D341Med (cell line): ENCODE measurements at places on chromosomes 6 and 20.

DNA sequence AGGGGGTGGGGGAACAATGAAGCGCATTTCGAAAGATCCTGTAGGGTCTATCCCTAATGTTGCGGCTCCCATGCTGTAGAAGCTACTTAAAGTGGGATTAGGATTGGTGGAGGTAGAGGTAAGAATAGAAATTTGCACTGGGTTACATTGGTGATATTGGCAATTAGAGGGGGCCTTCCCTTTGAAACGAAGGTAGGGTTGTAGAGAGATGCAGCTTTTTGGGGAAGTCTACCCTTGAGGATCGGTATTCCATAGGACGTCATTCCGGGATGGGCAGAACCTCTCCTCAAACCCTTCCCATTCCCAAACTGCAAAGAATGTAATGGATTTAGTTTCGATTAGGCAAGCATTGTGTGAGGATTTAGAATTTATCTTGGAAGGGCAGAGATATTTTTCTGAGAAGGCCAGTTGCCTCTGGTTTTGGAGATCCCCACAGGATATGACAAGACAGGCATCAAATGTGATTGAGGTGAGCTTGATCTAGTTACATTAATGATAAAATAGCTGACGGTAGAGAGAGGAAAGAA is 5.4 kb upstream of the ZNFX1 start:
- DNase-seq, result no peak

- no peak for DNase-seq
These were observed 23.6 kb downstream of the HAO1 start for GRCh38 chr20:7916648-7917047.

- no peak for DNase-seq
These were observed 27.8 kb downstream of the SERPINB6 start for GRCh38 chr6:2943564-2943955.

GRCh38 chr6:20554326-20554725 is 20.1 kb downstream of the CDKAL1 start:
- no peak for DNase-seq

- DNase-seq, result no peak
These were observed 104.0 kb downstream of the RTN4IP1 start for GRCh38 chr6:106525107-106525881.

GRCh38 chr6:25058941-25059340 is 123.2 kb upstream of the RIPOR2 start:
- no peak for DNase-seq

GRCh38 chr6:139904568-139904967 is 530.1 kb upstream of the CITED2 start:
- DNase-seq, result no peak

- DNase-seq, result no peak
These were observed 9.8 kb downstream of the SERPINB9 start for GRCh38 chr6:2893281-2893680.

GRCh38 chr6:39752835-39753724 is 27.9 kb upstream of the KIF6 start:
- no peak for DNase-seq

DNA sequence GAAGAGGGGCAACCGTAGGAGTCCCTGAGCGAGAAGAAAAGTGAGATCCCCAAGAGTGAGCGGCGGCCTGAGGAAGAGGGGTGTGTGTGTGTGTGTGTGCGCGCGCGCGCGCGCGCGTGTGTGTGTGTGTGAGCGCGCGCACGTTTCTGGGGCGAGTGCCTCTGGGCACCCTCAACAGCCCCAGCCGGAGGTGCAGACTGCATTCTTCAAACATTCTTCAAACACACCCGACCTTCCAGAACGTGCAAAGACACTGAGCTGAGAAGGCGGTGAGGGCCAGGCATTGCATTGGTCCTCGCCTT is 76.2 kb upstream of the FOXP4 start:
- no peak for DNase-seq

DNA sequence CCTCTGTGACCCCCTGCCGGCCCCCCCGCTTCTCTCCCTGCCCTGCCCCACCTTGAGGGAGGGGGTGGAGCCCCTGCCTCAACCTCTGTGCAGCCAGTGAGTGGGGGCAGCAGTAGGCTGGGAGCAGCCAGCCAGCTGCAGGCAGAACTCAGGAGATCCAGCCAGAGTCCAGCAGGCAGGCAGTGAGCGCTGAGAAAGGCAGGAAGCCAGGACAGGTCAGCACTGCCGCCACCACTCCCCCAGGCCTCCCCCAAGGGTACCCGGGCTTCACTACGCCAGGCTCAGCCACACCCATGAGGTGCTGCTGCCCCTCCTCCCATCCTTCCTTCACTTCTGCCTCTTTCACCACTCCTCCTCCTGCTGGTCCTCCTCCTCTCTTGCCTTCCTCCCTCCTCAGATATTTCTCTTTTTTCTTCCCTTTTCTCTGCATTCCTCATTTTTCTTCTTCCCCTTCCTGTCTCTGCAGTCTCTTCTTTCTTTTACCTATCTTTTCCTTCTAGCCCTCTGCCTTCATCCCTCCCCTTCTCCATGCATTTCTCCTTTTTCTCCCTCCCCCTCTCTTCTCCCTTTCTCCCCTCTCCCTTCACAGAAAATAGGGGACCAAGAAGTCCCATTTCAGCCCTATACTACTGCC is 11.5 kb downstream of the TMEM63B start:
- DNase-seq, result no peak

- no peak for DNase-seq
These were observed 105.3 kb upstream of the TAB2 start for GRCh38 chr6:149212206-149212605.

DNA sequence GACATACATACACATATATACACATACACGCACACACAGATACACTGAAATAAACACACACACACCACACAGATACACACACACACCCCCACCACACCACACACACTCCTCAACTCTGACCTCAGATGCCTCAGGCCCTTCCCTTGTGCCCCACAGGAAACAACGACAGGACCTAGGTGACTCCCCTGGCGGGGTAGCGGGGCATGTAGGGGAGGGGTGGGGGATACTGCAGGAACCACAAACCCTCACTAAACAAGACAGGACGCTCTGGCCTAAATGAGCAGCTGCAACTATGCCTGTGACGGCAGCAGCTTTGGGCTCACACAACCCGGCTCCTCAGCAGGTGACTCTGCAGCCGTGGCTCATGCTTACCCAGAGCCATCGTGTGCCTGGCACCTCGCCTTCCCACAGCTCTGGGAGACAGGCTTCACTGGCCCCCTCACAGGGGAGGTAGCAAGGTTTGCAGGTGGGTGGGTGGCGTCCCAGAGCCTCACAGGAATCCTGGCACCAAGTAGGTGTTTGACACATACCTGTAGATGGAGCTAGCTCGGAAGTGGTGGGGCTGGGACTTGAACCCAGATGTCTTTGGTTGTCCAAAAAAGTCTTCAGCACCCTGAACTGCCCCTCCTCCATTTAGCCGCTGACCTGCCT is 100.8 kb downstream of the GRM4 start:
- DNase-seq, result no peak

DNA sequence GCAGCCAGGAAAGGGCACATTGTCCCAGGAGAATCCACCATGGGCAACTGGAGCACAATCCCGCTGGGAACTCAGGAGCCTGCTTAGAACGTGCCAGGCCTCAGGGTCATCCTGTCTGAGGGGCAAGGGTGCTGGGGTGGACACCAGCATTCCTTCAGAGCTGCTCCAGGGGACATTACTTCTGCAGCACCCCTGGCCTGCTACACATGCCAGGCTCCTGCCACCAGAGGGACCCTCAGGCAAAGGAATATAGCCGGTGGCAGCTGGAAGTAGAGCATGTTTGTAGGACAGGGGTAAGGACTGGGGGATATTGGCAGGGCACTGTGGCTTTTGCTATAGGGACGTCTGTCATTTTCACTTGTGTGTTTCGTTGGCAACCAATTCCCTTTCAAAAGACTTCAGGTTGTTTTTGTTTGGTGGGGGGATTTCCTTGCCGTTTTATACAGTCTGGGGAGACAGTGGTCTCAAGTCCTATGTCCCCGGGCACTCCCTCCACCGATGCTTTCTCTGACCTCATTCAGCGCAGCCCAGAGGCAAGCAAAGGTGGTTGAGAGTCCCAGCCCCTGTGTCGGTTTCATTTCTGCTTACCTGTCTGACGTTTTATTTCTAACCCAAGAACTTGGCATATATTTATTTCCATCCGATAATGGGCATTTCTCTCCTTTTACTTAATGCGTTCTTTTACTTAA is 130.8 kb downstream of the JPH2 start:
- DNase-seq, result peak; percentile 64

DNA sequence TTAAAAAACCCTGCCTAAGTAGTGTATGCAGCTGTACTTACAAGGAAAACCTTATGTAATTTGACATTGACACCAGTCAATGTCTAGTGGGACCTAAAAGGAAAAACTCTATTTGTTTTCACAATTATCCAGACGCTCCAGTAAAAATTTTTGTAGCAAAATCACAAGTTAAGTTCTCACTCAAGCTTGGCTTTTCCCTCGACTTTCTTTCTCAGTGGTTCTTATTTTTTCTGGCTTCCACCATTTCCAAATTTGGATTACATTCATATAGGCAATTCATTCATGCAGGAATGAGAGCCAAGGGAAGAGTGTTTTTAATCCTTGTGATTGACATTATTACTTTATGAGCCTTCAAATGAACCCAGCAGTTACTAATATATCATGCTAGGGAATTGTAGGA is 66.0 kb upstream of the ADGRG6 start:
- no peak for DNase-seq

DNA sequence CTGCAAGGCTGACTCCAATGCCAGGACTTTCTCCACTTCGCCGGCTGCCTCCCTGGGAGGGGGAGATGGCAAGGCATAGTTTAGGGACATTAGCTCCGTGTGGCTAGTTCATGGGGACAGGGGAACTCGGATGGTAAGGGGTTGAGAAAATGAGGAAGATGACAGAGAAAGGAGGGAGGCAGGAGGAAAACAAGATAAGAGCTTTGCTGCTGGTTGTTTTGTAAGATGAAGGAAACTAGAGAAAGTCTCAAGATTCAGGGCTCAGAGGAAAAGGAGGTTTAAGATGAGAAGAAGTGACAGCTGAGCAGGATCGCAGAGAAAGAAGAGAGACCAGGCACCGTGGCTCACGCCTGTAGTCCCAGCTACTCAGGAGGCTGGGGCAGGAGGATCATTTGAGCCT is 180.9 kb upstream of the RREB1 start:
- no peak for DNase-seq

DNA sequence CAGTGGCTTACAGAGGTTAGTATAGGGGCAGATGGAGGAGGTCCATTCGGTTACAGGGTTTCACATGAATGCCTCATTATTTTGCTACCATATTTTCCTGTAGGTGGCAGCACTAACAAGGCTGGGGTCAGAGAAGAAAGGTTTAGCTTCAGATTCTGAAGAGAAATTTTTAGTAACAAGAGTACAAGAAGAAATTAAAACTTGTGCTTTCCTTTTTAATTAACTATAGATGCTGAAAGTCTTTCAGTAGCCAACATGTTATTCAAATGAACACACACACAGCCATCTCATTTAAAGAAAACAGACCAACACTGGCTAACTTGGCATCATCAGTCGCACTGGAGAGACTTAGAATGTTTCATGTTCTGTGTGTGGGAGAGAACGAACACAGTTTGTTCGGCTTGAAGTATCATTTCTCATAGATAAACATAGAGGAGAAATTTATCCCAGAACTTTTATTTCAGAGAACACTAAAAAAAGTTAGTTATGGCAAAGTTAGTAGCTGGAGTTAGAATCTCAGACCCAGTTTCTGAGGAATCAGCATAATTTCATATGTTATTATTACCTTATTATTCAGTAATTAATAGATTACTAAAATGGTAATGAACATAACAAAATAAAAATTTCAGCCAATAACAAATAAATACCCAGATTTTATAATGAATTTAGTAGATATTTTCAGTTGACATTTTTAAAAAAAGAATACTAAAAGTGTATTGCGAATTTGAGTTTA is 314.0 kb upstream of the RSPO3 start:
- peak; percentile 59 for DNase-seq
